ENCODE measurements at places on chromosomes 3 and 15. TPM values are rescaled to one million over a fixed set of nuclear protein-coding genes. Genes with fewer than 3 reads are reported as not detected.

Gene PDE12
- total RNA-seq, result 14.2 TPM

Gene GRIP2
- total RNA-seq, result 14.1 TPM

Gene MST1R
- 5.7 TPM for total RNA-seq

Gene XCR1
- not detected for total RNA-seq

Gene TGM5
- 6.8 TPM for total RNA-seq

Gene ISLR2
- 8.4 TPM for total RNA-seq

Gene STAB1
- 56.5 TPM for total RNA-seq

- no peak for DNase-seq
Measured at GRCh38 chr15:68149059-68149458, 56.1 kb downstream of the CALML4 start.

DNA sequence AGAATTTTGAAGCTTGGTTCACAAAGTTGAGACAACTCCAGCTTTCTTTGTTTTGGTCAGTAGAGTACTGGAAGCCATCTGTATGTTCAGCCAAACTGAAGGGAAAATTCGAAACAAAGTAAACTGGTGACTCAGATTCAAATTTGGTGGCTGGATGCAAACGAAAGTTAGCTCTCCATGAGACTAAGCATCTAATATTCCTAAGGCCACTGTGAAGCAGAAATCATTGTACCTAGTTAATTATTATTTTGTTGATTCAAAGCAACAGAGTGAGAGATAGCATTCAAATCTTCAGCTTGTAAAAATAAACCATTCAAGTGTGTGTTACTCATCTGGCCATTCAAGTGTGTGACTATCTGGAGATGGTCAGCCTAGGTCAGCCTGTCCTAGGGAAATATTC is 42.1 kb downstream of the NR2F2 start:
- DNase-seq, result no peak

GRCh38 chr3:127777332-127777731 is 45.0 kb downstream of the MGLL start:
- DNase-seq, result no peak

GRCh38 chr3:481680-482079 is 285.1 kb downstream of the CHL1 start:
- peak; percentile 46 for DNase-seq

DNA sequence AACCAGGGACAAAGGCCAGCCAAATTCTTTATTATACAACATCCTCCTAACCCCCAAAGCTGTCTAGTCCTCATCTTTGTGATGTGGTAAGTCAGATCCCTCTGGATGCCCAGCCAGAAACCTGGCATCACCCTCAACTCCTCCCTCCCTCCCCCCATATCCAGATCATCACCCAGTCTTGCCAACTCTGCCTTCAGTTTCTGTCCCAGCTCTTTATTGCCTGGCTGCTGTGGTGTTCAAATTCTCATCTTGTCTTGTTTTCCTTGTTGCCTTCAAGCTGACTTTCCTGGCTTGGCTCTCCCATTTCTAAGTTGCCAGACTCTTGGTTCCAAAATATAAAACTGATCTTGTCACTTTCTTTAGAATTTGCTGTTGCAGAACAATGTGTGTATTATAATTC is 28.6 kb downstream of the MAP2K1 start:
- no peak for DNase-seq

DNA sequence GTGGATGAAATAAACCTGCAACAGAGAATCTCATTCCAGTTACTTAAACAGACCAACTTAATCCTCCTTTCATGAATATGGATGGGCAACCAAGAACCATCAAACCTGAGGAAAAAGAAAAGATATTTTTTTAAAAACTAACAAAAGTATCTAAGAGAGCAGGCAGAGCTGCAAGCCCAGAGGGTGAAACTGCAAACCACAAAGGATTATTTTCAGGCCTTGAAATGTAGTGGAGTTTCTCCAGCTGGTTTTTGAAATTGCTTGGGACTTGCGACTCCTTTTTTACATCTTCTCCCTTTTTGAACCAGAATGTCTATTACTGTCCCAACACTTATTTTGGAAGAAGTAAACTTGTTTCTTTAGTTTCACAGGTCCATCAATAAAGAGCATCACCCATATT is 87.4 kb downstream of the STAG1 start:
- no peak for DNase-seq

DNA sequence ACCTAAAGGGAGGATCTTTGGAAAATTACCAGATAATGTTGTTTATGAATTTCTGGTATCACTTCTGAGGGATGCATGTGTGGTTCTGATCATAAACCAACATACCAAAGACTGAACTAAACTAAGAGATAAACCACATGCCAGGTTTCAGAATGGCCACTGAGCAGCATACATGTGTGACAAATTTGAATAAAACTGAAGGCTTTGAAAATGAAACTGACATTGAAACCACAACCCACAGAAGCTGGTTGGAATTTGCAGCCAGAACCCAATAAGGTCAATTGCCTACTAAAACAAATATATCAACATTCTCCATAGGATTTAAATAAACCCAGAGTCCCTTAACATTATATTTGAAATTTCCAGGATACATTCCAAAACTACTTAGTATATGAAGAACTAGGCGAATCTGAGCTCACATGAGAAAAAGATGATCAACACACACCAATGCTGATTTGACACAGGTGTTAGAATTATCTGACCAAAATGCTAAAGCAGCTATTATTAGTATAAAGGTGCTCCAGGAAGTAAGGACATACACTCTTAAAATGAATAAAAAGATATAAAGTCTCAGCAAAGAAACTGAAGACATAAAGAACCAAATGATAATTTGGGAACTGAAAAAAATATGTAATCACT is 125.0 kb downstream of the ZNF280D start:
- no peak for DNase-seq

GRCh38 chr15:99732124-99732750 is 1.0 kb downstream of the LYSMD4 start:
- peak; percentile 51 for DNase-seq

DNA sequence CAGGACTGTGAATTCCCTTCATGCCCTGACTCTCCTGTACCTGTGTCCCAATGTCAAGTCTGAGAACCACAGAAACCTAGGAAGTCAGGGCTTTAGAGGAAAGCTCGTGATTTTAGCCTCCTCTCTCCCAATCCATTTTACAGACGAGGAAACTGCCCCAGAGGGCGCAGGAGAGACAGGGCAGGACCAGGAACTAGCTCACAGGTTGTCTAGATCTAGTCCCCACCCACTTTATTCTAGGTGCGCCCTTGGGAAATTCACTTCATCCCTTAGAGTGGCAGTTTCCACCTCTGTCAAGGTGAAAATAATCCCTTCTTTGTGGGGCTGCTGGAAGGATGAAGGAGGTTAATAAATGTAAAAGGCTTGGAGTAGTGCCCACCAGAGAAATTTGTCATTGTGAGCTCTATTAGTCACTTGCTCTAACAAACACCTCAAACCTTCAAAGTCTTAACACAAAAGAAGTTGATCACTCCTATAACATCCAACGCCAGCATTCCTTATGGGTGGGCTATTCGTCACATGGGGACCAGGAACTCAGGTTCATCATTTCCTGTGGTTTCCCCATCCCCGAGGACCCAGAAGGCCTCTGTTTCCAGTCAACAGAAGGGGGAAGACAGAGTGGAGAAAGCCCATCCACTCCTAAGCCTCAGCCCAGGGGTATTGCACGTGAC is 282.3 kb downstream of the XXYLT1 start:
- DNase-seq, result no peak

- no peak for DNase-seq
Measured at GRCh38 chr3:127454968-127455367, 135.6 kb downstream of the TPRA1 start.

- no peak for DNase-seq
Measured at GRCh38 chr3:143471705-143472104, 352.1 kb downstream of the CHST2 start.

DNA sequence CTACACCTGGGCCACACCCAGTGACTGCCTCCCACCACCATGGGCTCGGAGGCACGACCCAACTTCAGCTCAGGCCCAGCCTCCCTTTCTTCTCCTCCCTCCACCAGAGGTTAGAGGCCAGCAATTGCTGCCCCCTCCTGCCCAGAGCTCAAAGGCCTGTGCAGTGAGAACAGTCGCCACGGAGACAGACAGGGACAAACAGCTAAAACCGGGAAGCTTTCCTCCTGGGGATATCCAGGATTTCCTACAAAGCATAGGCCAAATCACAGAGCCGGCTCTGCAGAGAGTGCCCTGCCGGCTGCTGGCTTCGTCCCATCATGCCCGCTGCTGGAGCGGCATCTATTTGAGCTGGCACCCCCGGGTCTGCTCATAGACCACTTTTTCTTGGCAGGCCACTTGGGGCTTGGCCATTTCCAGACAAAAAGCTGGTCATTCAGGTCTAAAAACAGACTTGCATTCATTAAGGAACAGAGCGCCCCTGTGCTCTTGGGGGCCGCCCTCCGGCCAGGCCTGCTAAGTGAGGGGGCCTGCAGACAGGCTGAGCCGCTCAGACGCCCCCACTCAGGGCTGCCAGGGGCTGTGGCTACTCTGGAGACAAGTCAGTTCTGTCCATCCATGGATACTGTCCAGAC is 17.5 kb downstream of the GRAMD2A start:
- peak; percentile 70 for DNase-seq

- DNase-seq, result no peak
Measured at GRCh38 chr15:69677403-69677802, 224.8 kb downstream of the RPLP1 start.

DNA sequence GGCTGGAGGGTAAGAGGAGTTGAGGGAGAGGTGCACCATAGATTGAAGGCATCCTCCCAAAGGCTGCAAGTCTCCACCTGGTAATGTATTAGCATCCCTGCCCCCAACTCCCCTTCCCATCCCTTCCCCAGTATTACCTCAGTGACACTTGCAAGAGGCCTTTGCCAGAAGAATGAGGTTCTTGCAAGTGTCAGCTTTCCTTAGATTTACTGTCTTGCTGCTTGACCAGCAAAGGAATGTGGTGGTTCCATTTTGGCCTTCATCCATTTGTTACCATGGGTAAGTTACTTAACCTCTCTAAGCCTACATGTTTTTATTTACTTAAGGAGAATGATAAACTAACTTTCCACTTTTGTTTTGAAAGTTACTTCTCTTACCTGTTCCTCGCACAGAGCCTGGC is 108.9 kb downstream of the LRTM1 start:
- DNase-seq, result no peak

DNA sequence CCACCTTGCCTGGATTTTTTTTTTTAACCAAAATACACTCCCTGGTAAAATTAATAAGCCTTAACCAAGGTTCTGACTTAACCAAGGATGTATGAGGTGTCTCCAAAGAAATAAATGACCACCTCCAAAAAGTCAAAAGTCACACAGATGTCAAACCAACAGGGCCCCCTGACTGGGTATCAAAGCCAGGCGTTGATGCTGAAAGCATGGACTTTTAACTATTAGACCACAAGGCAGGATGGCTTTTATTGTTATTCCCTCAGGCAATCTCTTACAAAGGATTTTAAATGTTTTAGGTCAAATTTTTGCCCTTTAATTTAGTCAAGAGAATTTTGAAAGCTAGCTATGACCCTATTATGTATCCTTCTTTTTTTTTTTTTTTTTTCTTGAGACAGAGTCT is 60.4 kb downstream of the OSTN start:
- no peak for DNase-seq

- DNase-seq, result no peak
Measured at GRCh38 chr15:49196856-49197255, 26.8 kb downstream of the GALK2 start.

GRCh38 chr3:191762323-191762960 is 301.5 kb downstream of the PYDC2 start:
- peak; percentile 5 for DNase-seq

GRCh38 chr15:57541271-57541670 is 50.4 kb upstream of the MYZAP start:
- no peak for DNase-seq

DNA sequence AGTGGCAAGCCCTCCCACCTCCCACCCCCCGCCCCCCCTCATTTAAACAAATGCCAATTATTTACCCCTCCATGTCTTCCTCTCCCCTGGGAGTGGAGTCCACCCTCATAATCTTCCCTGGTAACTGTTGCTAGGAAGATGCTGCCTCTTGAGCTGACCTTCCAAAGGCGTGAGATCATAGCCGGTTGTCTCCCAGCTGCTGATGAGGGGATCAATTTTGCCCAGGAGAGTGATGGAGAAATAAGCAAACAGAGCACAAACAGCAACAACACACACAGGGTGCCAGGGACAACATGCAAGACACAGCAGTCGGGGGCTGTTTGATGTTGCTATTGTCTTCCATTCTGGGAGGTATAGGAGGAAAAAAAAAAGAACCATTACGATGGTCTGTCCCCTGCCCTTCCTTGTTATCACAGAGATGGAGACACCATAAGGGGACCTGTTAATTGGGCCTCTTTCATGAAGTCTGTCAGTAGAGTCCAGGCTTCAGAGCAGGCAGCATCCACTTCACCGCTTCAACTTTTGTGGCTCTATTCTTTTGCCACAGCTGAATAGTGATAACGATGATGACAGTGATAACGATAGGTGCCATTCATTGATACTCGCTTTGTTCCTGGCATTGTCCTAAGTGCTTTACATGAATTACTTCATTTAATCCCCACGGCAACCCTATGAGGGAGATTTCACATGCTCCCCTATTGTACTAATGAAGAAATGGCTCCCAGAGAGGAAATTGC is 76.9 kb upstream of the RGMA start:
- DNase-seq, result no peak

GRCh38 chr3:111210866-111211564 is 139.4 kb downstream of the NECTIN3 start:
- no peak for DNase-seq

GRCh38 chr3:127682561-127682960 is 9.8 kb downstream of the ABTB1 start:
- DNase-seq, result no peak

DNA sequence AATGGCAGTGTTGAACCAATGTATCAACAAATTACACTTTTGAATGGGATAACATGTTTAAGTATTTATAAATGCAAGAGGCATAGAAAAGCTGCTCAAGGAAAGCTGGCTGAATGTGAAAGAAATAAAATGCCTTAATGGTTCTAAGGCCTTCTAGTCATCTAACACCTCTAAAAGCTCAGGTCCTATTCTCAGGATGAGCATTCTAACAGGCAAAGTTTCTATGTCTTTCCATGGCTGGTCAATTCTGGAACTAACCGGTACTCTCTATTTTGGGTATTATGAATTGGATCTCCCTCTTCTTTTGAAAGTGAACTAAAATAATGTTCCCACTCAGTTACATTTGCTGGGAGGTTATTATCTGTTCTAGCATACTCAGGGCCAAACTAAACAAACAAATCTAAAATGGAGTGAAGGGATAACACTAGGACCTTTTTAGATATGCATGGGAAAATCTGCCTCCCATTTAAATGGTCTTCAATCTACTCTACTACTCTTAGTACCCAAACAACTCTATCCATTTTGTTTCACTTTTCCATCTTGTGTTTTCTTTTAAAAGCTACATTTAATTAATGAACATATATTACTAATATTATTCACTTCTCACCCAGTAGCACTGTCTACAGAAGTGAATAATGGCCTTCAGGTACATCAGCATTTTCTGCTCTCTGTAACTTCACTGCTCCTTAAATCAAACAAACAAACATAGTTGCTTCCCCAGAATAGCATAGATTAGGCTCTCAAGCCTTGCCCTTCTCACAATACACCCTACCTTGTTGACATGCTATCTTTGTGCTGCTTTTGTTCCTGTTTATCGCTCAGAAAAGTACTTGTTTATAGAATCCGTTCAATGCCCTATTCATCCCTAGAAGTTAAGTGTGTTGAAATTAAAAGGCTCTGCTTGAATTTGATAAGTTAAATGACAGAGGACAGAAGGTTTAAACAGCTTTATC is 46.4 kb downstream of the CBLB start:
- DNase-seq, result no peak

Data from tongue (tissue), 3 donors.